Activated T-cell treated with anti-CD3 and anti-CD28 coated beads, Interleukin-2, amount 50 U/mL, for 1 hour (primary cell): ENCODE measurements at places on chromosomes 1 and 21.
A peak's percentile ranks its signal among the peaks of the same experiment; 100 is the strongest.

DNA sequence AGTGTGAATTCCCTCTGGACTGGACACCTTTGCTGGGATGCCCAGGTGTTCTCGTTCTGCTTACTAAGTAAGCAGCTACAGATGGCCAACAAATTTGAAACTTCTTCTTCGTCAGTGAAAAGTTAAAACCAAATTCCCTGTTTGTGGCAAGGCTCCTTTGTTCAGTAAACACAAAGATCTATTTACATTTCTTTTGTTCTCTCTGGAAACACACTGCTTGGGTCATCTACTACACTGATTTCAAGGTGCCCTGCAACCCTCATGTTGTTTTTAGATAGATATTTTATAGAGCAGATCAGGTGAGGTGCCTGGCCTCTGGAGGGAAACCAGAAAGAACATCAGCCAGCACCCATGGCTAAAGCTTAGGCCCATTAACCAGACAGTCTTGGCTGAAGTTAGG lies 157.2 kb upstream of the UBE2U start:
- no peak for DNase-seq

- DNase-seq: no peak
Observed at GRCh38 chr1:228207381-228207810, 448 bp upstream of the OBSCN start.

- DNase-seq: no peak
Observed at GRCh38 chr21:25913479-25913878, 178.7 kb downstream of the GABPA start.

- DNase-seq: no peak
Observed at GRCh38 chr1:84571150-84571535, 3.1 kb downstream of the CTBS start.

- peak; percentile 26 for DNase-seq
Observed at GRCh38 chr1:46248122-46248920, 758 bp downstream of the RAD54L start.

DNA sequence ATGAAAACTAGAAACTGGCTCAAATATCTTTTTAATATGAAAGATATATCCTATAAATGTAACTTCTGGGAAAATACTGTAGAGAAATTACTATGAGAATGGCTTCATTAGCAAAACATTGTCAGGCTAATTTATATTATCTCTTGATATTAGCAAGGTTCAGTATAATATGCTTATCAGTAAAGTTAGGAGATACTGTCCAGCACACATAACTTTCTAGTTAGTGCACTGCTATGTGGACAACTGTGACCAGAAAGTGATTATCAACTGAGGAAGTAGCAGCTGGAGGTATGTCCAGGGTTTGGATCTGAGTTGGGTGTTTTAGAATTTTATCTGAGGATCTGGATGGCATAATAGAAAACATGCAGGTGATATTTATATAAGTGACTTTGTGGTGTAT lies 7.5 kb downstream of the LRRC8C start:
- no peak for DNase-seq

GRCh38 chr1:54681358-54681757 lies 34.3 kb upstream of the TTC4 start:
- no peak for DNase-seq

DNA sequence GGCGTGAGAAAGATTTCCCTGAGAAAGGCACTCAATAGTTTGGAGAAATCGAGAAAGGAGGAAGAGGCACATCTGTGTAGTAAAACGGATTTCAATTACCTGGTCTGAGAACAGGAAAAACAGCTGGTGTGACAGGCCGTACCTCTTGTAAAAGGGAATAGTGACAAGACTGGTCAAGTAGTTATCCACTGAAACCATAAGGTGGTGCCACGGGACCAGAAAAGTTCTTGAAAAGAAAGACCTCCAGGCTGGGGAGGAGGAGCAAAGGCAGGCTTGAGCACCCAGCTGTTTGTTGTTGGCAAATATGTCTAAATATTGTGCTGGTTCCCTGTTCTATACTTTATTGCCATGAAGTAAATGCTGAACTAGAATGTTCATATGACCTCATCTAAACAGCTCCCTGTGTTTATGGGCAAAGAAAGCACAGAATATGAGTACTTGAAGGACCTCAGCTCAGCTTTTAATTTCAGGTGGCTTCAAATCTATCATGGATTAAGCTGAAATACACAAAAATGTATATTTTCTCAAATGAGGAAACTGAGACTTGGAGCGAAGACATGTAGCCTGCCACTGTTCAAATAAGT lies 4.0 kb downstream of the HAO2 start:
- no peak for DNase-seq

DNA sequence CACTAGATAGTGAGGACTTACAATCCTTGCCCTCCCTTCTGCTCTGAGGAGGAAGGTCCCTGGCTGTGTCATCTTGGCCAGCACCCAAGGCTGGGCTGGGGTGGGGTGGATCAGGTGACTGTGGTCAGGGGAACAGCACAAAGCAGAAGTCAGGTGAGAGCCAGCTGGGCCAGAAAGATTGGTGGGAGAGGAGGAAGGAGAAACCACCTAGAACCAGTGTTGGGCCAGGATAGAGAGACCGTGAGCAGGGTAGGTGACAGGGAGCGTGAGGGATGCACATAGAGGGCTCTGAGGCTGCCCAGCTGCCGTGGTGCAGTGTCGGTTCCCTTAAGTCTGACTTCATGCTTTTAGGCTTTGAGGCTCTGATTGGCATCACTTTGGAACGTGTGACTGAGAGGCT lies 22.7 kb downstream of the NCF2 start:
- no peak for DNase-seq
